Left renal pelvis (tissue), 4 donors: ENCODE measurements at places on chromosomes 6 and 20. TPM values are rescaled to one million over a fixed set of nuclear protein-coding genes. Genes with fewer than 3 reads are reported as not detected.

C20orf96 gene
- 37.0 TPM for polyA plus RNA-seq

RNF144B gene
- 18.2 TPM for polyA plus RNA-seq

- DNase-seq: no peak
Observed at GRCh38 chr20:33781133-33781532, 30.0 kb upstream of the CHMP4B start.

LHFPL5 gene
- 0.24 TPM for polyA plus RNA-seq

C20orf173 gene
- not detected for polyA plus RNA-seq

GRCh38 chr20:18988701-18989100 is 175.1 kb downstream of the SCP2D1 start:
- DNase-seq: no peak

GRCh38 chr6:113315165-113315564 is 542.0 kb upstream of the MARCKS start:
- DNase-seq: no peak

ARMC2 gene
- 12.0 TPM for polyA plus RNA-seq

DNA sequence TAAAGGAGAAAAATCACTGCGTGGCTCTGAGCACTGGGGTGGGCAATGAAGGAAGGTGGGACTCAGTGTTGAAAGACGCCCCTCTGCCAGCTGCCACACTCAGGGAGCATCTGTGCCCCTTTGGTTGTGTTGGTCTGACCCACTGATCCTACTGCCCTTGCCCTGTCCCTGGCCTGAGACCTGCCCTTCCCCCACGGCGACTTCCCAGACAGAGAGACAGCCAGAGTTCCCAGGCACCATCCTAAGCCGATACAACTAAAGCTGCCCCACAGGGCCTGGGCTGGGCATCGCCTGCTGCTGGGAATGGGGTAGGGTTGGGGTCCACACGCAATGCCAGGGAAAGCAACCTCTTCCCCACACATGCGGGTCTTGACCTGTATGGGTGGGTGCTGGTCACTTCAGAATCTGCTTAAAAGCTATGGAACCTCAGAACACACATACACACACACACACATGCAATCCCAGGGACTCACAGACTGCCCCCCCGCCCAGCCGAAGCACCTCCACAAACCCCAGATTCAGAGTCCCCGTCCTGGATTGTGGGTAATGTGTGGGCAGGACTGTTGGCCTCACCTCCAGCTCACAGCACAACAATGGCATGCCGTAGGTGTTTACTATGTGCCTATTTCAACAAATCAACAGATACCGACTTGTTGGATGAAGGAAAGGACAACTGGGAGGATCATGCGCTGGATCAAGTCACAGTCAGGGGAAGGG is 10.9 kb upstream of the SPDEF start:
- no peak for DNase-seq

- no peak for DNase-seq
Observed at GRCh38 chr20:56552911-56553629, 20.0 kb downstream of the FAM209B start.

- DNase-seq: no peak
Observed at GRCh38 chr6:144219056-144219685, 66.0 kb upstream of the UTRN start.

KCNQ5 gene
- polyA plus RNA-seq: 0.14 TPM

COL12A1 gene
- 1,684 TPM for polyA plus RNA-seq

GRCh38 chr6:87741001-87741650 is 39.1 kb upstream of the AKIRIN2 start:
- no peak for DNase-seq

RHAG gene
- 0.80 TPM for polyA plus RNA-seq

GRCh38 chr20:35837577-35838195 is 65.9 kb downstream of the PHF20 start:
- no peak for DNase-seq

GRCh38 chr6:35562060-35562459 is 49.4 kb upstream of the TULP1 start:
- no peak for DNase-seq

GRCh38 chr6:137698636-137699030 is 168.4 kb upstream of the TNFAIP3 start:
- no peak for DNase-seq

- DNase-seq: peak; percentile 20
Observed at GRCh38 chr6:20403766-20404640, 2.3 kb downstream of the E2F3 start.

- DNase-seq: no peak
Observed at GRCh38 chr6:149229096-149229495, 88.4 kb upstream of the TAB2 start.

- DNase-seq: no peak
Observed at GRCh38 chr6:75815756-75816155, 66.7 kb downstream of the MYO6 start.

DNA sequence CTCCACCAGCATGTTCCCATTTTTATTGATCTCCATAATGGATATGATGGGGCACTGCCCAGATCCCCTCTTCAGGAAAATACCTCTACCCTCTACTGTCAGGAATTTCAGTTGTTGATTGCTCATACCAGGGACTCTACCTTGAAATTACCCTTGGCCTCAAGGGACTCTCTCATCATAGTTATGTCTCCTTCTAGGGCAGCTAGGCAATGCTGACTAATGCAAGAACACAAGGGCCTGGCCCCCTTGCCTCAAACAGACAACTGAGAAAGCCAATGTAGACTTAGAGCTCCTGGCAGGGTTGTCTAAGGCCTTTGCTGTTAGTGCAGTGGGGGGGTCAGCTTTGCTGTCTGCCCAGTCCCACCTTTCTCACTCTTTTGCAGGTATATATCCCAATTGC is 493.1 kb downstream of the BTBD3 start:
- no peak for DNase-seq

- DNase-seq: no peak
Observed at GRCh38 chr6:88804701-88805100, 158.7 kb downstream of the RNGTT start.

GRCh38 chr20:32089637-32090362 is 19.7 kb upstream of the TM9SF4 start:
- DNase-seq: no peak

PNLDC1 gene
- polyA plus RNA-seq: 1.7 TPM

COL21A1 gene
- 170 TPM for polyA plus RNA-seq

DNA sequence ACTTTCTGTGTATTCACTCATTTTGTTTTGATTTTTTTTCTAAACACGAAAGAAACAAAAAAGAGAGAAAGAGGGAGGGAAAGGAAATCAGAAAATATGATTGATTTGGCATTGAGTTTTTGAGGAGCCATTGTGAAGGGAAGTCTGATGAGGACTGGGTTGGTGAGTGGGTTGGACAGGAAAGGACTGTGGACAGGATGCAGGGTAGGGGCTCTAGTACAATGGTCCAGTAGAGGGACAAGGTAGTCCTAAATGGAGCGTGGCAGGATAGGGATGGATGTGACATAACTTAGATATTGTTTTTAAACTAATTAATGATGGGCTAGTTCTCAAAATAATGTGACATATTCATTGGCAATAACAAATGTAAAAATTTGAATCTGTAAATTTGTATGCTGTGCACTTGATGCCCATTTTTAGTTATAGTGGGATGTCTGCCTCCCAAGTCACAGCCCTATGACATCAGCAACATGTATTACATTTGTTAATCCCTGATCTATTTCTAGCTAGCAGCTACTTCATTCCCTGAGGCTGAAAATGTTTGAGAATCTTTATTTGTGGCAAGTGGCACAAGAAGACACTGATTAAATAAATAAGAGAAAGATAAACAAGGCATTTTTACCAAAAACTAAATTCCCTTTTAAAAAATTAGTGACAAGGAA is 64.0 kb upstream of the ASF1A start:
- DNase-seq: no peak

DNA sequence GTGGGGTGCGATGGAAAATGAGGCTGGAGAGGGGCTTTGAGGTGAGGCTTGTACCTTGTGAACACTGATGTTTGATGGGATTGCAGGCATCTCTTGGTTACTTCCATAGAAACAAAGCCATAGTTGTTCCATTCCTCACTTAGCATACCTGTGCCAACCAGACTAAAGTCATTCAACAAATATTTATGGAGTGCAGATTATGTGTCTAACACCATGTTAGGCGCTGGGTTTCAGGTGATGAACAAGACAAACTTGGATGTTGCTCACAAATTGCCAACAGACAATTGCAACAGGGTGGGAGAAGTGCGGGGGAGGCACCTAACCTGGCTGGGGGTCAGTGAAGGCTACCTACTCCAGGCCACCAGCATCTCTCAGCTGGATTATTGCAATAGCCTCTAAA is 1.5 kb downstream of the TTPAL start:
- DNase-seq: no peak

GRCh38 chr6:20879526-20879925 is 345.3 kb downstream of the CDKAL1 start:
- DNase-seq: no peak

- DNase-seq: no peak
Observed at GRCh38 chr20:44646023-44646640, 5.4 kb downstream of the ADA start.

ZC2HC1B gene
- not detected for polyA plus RNA-seq

- no peak for DNase-seq
Observed at GRCh38 chr6:35895560-35895959, 25.3 kb downstream of the SRPK1 start.

DNA sequence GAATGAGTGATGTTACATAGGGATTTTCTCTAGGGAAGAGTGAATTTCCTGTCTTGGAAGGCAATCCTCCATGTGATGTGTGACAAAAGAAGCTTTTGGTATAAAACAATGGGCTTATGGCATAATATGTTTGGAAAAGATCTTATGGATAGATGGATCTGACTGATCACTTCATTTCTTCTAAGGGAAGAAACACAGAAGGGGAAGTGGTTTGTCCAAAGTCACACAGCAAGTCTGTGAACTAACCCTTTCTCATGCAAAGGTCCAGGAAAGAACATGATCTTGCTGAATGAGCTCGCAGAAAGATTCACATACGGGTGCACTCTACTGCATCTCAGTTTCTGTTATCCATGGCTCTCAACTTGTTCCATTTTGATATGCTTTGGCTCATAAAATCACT is 575.9 kb upstream of the JAG1 start:
- DNase-seq: no peak

DOK5 gene
- polyA plus RNA-seq: 10.0 TPM
